Osteoblast (primary cell): ENCODE measurements at places on chromosomes 3 and 15. TPM values are rescaled to one million over a fixed set of nuclear protein-coding genes. Genes with fewer than 3 reads are reported as not detected.

The CDC25A gene
- 0.88 and 1.1 TPM in 2 replicates for total RNA-seq

DNA sequence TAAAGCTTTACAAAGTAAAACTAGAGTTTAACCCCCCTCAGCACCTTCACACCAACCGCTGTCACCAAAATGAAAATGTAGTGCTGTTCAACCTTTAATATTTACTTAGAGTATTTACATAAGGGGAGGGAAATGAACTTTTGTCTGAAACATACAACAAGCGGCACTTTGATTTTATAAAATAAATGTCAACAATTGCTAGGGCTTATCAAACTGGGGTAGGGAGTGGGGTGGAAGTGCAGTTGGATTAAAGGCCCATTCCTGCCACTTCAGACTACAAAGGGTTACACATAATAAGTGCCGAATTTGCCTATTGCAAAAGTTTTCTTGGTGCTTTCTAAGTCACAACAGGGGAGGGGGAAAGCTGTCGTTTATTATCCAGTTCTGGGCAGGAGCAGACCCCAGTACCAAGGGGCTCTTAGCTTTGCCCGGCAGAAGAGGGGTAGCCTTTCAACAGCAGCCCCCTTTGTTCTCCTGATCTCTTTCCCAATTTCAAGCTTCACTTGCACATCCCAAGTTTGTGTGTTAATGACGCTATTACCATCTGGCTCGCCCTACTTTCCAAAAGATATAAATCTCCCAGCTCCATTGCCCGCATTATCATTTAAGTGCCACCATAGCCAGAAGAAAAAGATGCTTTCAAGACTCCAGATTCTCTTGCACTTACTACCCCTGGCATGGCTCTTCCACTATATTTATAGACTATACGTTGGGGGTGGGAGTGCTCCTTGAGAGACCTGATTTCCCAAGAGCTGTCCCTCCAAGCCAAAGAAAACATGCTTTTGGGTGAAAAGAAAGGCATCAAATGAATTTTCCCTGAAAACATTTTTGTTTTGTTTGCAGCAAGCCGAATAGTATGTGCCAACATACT lies 17.0 kb downstream of the SOX2 start:
- H3K4me1 ChIP-seq: no peaks in the 10 kb centered on the region
- peaks cover 57% of the 10 kb centered on the region for H3K27me3 ChIP-seq
- H3K27ac ChIP-seq: no peak overlapping the region

- H3K4me1 ChIP-seq: no peaks in the 10 kb centered on the region
- no peak overlapping the region for H3K4me3 ChIP-seq
- no peak overlapping the region for H3K27ac ChIP-seq
- DNase-seq: no peak
Observed at GRCh38 chr3:145294572-145294971, 866.4 kb downstream of the PLOD2 start.

DNA sequence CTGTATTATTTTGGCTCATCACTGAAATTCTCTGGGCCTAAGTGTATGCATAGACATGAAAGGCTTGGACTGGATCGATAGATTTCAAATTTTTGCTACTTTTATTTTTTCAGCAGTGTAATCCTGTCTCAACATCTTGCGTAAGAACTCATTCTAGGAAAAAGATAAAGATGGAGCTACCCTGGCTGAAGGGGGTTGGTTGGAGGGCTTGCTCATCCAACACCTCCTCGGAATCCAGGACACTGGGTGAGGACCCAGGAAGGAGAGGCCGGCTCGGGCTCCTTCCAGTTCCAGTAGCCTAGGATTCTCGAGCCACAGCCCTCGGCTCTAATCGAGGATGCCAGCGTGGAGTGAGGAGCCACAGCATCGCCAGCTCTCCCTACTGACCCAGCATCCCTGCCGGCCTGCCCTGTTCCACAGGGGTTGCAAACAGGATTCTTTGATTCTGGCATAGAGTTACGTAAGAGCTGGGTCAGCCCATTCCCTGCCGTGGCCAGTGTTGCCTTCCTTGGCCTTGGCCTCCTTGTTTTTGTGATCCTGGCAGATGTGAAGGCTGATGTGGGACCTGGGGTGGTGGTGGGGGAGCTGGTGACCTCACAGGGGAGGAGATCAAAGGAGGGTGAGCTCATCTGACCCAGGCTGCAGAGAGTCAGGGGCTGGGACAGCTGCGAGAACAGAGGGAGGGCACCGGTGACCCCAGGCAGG lies 149.5 kb downstream of the ALDH1A2 start:
- H3K27ac ChIP-seq: no peak overlapping the region
- DNase-seq: no peak
- H3K27me3 ChIP-seq: peaks cover 3% of the 10 kb centered on the region
- H3K4me1 ChIP-seq: no peaks in the 10 kb centered on the region

DNA sequence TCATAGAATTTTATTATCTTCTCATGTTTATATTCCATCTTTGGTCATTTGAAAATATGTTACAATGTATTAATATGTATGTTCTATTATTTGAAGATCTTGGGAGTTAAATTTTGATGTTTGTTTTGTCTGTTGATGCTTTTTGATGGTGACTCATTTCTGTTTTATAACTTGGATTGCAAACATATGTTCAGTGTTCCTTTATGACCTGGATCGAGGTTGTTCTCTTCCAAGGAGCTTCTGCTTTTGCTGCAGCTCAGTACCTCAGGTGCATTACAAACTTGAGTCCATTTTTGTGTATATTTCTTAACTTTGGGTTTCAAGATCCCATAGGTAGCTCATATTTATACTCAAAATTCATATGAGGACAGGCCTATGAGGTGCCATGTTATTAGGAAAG lies 37.1 kb downstream of the ESYT3 start:
- no peak overlapping the region for H3K4me3 ChIP-seq
- no peak for DNase-seq
- H3K27me3 ChIP-seq: no peaks in the 10 kb centered on the region
- no peak overlapping the region for H3K27ac ChIP-seq
- no peaks in the 10 kb centered on the region for H3K36me3 ChIP-seq
